ENCODE measurements at places on chromosomes 3 and 15. TPM values are rescaled to one million over a fixed set of nuclear protein-coding genes. Genes with fewer than 3 reads are reported as not detected.

Gene ERC2
- total RNA-seq: 0.10 TPM

Gene GOLGA6L7
- total RNA-seq: not detected

Gene TRANK1
- total RNA-seq: 1.7 TPM

Gene SPTBN5
- 0.25 TPM for total RNA-seq

Gene CSTA
- 1.2 TPM for total RNA-seq

Gene C3orf38
- total RNA-seq: 18.2 TPM

Gene SI
- not detected for total RNA-seq

Gene C3orf20
- not detected for total RNA-seq

Gene KLHL40
- not detected for total RNA-seq

Gene POC1A
- 15.5 TPM for total RNA-seq

Gene EAF1
- total RNA-seq: 18.8 TPM

Gene TERC
- total RNA-seq: 0.93 TPM

Gene MELTF
- 46.4 TPM for total RNA-seq

Gene ADAMTS9
- 0.55 TPM for total RNA-seq

Gene P3H2
- total RNA-seq: 42.0 TPM

Gene GABRB3
- total RNA-seq: 78.3 TPM

Gene STARD9
- 1.9 TPM for total RNA-seq

Gene CCDC80
- total RNA-seq: 50.9 TPM

Gene GHRL
- not detected for total RNA-seq

Gene HEG1
- 7.4 TPM for total RNA-seq

Gene GPR176
- 11.4 TPM for total RNA-seq

Gene IL17RC
- 15.2 TPM for total RNA-seq

Gene PTPRG
- total RNA-seq: 3.2 TPM

Gene LMAN1L
- not detected for total RNA-seq

Gene SCG3
- 0.20 TPM for total RNA-seq

Gene LRRC49
- 5.3 TPM for total RNA-seq

Gene TOPAZ1
- total RNA-seq: not detected

Gene OR5K2
- not detected for total RNA-seq

Gene CGNL1
- total RNA-seq: 2.0 TPM

Gene ITIH1
- not detected for total RNA-seq

Gene TMIE
- 0.27 TPM for total RNA-seq

Gene PSTPIP1
- not detected for total RNA-seq

Gene PXYLP1
- total RNA-seq: 10.6 TPM

Gene ERICH6
- total RNA-seq: 0.07 TPM
